ENCODE measurements at places on chromosomes 6 and 20.

DNA sequence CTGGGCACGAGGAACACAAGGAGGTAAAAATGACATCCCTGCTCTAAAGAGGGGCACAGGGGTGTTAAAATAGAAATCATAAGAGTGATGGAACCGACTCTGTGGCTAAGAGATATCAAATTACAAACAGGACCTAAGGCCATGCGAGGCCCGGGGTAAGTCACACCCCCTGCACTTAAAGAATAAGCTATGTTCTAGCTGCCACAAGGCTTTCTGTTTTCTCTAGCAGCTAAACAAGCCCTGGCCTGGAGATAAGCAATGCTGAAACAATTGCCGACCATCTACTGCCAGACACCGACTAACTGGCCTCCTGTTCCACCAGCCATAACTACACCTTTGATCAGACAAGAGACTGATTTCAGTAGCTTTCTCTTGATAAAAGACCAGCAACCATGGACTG, 32.4 kb downstream of the MDGA1 start:
- no peak for DNase-seq

DNA sequence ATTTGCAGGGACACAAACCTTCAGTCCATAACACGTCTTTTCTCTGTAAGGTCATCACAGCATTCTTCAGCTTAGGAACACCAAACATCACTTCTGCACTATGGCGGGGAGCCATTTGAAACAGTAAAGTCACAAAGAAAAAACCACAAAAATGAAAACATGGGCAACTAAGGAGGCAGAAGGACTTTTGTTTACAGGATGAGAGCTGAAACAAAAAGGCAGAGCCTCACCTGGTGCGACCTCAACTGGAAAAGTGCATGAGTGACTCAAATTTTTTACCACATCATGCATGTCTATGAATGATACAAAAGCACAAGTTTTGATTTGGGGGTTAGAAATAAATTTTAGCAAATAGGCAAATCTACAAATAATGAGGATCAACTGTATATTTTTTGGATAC, 68.2 kb upstream of the TNFAIP3 start:
- DNase-seq = no peak

DNA sequence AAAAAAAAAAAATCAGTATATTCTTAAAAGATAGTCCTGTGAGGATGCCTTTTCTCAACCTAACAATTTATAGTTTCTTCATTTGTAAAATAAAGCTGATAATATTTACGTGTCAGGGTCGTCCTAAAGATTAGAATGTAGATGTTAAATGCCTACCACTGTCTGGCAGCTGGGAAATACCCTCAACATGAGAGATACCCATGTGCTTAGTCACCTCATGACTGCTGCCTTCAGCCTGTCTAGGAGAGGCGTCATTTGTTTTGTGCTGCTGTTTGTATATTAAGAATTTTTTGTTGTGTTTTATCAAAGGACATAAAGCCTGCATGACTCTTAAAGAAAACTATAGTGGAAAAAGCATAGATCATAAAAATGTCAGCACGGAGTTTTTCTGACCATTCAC, 9.5 kb downstream of the FAM120B start:
- no peak for DNase-seq

DNA sequence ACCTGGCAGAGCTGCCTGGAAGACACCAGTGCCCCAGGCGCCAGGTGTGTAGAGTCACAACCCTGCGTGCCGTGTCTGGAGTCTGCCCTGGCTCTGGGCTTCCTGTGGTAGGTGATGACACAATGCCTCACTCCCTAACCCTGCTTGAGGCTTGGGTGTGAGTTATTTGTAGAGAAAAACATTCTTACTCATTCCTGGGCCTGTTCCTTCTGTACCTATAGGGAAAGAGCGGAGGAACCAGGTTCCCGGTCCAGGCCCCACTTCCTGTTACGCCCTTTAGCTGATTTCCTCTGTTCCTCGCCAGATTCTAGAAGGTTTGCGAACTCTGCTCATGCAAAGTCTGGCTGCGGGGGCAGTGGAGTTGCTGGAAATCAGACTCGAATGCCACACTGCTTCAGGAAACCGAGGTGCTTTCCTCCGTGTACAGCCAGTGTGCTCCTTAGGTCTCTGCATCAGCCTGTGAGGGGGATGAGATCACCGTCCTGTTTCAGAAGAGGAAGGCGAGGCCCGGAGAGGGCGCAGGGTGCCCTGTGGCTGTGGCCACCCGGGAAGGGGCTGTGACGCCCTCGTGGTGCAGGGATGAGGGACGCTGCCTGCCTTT, 67.1 kb upstream of the DUSP22 start:
- no peak for DNase-seq

GRCh38 chr20:47951521-47951971, 166.3 kb upstream of the SULF2 start:
- no peak for DNase-seq

DNA sequence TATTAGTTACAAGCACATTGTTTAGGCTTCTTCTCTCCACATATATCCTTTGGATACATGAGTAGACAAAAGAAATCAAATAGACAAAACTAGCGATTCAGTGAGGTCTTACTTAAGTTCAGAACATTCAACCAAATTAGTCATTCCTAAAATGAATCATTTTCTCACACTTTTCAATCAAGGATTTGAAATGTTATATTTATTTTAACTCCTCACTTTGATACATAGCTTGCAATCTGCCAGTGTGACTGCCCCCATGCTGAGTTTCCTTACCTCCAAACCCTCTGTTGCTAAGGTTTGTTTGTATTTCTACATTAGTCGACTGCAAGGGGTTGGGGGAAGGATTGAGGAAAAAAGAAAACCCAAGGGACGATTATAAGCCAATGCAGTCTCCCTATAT, 3.5 kb upstream of the MOXD1 start:
- no peak for DNase-seq

DNA sequence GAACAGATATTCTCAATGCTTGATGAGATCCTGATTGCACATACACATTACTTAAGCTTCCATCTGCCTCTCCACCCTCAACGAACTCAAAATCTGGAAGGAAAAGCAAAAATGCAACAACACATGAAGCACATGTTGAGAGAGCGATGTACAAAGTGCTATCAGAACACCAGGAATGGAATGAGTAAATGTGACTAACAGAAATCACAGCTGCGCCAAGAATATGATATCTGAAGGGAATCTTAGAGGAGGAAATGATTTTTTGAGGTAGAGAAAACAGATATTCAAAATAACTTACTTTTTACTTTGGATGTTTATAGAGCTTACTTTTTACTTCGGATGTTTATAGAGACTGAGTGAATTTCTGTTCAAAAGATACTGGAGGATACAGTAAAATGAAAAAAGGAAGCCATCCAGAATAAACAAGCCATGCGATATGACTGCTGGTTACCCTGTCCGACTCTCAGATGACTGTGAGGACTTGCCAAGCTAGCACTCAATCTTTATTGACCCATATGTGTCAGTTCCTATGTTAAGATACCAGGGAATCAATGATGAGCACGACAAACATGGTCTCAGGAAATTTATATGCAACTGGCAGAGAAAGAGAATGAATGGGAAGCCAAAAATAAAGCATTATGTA, 102.0 kb downstream of the SMLR1 start:
- no peak for DNase-seq

Data from stimulated activated CD8-positive, alpha-beta memory T cell treated with anti-CD3 and anti-CD28 coated beads, Interleukin-4, amount 100 ng/mL, for 1 hour (primary cell).